GDM1 (cell line): ENCODE measurements at places on chromosomes 6 and 20.

DNA sequence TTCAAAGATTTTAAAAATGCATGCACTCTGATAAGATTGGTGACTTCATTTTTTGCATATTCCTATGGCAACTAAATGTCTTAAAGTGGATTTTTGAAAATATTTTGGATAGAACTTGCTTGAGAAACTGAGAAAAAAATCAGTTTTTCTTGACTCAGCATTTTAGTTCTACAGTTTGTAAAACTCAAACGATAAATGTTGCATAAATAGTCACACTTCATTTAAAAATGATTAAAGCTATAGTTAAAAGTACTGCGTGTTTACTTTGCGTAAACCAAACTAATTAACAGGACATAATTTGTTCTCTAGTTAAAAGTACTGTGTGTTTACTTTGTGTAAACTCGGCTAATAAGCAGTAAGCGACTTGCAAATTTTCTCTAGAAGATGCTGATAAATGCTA, 28.3 kb upstream of the MEI4 start:
- no peak for DNase-seq

GRCh38 chr6:24149296-24149695, 23.3 kb downstream of the NRSN1 start:
- DNase-seq, result no peak

DNA sequence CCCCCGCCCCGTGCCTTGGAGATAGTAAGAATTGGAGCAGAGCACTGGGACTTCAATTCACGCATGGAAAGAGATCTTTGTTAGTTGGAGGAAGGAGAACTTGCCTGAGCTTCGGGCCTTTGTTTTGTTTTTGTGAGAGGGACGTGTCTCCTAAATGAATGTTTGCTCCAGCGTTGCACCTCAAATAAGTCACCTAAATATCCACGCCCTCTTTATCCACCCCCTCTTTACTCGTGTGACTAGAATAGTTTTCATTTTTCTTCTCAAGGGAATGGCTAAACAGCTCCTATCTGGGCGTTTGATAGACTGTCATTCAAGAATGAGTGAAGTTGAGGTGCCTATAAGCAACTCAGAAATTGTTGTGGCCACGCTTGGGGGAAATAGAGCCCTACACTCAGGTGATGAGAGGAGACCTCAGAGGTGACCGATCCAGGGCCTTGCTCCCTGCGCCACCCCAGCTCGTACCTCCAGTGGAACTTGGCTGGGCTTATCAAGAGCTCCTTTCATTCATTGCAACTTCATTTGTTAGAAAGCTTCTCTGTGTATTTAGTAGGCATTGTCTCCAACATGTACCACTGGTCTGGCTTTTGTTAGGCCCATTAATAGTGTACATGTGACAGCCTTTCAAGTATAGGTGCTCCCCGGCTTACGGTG, 861 bp downstream of the PCMTD2 start:
- no peak for DNase-seq

DNA sequence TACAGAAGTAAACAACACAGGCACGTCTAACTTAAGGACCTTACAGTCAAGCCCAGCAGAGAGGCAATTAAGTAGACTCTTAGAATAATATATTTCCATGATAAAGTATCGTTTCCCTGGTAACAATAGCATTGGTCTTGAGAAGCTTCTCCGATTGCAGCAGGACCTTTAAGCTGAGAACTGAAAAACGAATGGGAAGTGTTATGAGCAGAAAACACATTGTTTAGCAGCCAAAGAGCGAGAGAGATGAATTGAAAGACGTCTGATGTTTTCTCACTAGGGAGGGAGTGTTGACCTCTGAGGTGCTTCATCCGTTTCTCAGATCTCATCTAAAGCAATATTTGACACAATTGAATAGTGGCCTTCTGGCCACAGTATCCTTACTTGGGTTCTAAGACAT, 855 bp downstream of the BYSL start:
- no peak for DNase-seq

DNA sequence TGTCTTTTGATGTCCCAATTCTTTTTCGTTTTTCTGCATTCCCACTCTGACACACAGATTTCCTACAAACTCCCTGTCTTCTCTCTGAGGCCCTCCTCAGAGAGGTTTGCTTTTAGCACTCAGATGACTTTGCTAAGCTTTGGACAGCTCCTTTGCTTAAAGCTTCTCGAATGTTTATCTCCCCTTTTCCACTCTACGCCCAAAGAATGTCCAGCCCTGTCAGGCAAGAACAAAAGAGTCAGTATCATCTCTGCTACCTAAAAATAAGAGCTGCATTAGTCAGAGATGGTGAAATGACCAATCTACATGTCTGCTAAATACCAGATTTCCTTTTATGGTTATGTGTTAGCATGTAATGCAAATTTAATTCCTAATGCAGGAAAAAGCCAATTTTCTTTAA, 56.8 kb downstream of the PREP start:
- no peak for DNase-seq

GRCh38 chr20:13226367-13226766, 5.3 kb downstream of the ISM1 start:
- no peak for DNase-seq

DNA sequence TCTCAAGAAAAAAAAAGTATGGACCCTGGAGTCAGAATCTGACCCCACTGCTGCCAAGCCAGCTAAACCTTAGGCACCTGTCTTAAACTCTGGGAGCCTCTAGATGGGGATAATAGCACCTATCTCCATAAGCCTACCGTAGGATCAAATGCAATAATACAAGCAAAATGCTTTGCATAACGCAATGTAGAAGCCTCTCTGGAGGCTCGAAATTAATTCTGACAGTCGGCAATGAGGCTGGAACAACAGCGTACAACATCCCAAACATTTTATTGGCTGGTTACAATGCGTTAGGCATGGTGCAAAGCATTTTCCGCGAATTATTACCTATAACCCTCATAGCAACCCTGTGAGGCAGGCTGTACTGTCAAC, 521 bp downstream of the CDK5RAP1 start:
- DNase-seq, result no peak

DNA sequence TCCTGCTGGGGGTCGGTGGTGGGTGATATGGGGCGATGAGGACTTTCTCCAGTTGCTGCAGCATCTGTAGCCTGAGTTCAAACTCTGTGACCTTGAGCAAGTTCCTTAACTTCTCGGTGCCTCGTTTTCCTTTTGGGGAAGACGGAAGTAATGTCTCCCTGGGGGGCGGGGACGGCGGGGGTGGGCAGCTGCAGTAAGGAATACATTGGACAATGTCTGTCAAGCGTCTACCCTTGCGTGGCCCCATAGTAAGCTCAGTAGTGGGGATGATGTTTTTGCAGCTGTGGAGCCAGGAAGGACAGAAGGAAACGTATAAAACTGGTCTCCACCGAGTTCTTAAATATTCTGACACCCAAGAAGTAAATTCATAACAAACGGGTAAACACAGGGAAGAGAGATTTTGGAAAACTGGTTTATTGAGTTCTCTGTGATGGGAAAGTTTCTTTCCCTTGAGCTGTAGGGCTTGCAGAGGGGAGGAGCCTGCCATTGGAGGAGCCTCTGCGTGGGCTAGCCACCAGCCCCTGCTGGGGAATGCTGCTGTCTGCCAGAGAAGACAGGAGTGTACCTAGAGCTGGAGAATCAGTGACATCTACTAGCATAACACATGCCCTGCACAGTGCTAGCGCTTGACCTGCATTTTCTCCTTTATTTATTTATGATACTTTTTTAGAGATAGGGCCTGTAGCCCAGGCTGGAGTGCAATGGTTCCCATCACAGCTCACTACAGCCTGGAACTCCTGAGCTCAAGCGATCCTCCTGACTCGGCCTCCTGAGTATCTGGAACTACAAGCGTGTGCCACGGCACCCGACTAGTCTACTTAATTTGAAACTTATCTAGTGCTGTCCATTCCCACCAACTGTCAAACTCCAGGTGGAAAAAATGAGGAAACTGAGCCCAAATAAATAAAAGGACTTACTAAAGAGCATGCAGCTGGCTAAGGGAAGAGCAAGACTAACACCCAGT, 1.2 kb upstream of the ACSS1 start:
- DNase-seq, result peak; percentile 26

GRCh38 chr6:125839879-125840278, 49.1 kb downstream of the NCOA7 start:
- no peak for DNase-seq

DNA sequence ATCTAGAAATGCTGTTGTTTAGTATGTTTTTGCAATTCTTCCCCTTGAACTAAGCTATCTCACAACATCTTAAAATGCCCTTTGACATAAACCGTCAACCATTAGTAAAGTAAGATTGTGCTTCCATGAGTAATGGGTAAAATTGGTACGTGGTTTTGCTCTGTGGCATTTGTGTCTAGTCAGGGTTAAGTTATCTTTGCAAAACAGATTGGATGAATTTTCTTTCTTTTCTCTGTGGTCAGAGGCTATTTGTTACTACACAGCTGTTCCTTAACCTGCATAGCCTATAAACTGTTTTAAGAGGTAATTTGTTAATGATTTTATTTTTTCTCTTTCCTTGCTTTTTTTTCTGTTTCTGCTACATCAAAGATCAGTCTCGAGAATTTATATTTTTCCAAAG, 75.4 kb downstream of the RPP40 start:
- DNase-seq, result peak; percentile 26

- no peak for DNase-seq
Measured at GRCh38 chr6:101397199-101397598, 3.7 kb downstream of the GRIK2 start.

DNA sequence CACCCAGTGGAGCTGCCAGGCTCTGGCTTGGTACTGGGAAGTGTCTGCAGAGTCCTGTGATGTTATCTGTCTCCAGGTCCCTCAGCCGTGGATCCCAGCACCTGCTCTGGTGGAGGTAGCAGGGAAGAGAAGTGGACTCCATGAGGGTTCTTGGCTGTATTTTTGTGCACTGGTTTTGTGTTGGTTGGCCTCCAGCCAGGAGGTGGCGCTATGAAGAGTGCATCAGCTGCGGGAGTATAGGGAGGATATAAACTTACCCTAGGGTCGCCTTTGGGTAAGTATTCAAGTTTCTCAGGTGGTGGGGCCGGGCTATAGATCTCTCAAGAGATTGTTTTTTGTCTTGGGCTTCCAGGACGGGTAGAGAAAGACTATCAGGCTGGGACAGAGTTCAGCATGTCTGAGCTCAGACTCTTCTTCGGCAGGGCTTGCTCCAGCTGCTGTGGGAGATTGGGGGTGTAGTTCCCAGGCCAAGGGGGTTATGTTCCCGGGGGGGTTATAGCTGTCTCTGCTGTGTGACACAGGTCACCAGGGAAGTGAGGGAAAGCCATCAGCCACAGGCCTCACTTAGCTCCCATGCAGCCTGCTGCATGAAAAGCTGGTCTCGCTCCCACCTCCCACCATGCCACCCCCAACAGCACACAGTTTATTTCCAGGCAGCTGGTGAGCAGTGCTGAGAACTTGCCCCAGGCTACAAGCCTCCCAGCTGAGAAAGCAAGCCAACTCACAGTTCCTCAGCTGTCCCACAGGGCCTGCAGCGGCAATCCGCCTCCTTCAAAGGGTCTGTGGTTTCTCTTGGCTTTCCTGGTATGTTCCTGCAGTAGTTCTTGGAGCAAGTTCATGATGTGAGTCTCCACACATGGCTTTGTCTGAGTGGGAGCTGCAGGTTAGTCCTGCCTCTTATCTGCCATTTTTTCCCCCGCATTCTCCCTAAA, 115.7 kb downstream of the AIG1 start:
- DNase-seq, result no peak

DNA sequence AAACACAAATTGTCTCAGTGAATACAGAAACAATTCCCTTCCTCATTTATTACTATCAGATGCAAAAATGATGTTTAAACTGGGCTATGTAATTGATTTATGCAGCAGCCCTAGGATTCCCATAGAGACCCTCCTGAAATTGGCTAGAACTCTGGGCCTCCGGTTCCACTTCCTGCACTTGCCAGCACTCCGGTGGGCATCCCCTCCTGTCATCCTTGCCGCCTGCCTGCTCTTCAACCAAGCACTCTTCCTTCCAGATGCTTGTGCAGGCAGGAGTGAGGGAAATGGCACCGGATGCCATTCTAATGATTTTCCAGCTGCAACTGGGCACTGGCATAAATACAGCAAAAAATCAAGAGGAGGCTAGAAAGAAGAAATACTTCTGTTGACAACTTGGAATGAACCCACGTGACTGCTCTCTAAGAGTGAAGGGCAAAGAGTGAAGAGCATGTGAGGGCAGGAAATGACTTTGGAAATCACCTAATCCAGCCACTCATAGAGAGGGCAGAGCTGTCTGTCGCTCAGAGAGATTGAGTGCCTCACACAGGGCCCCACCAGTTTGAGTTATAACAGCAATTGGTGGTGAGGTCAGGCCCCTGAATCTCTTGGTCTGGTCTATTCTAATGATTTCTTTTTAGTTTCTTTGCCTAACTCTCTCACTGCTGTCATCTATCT, 3.7 kb upstream of the NEDD9 start:
- no peak for DNase-seq

GRCh38 chr20:64234291-64234791, 21.2 kb upstream of the PCMTD2 start:
- DNase-seq, result no peak

- no peak for DNase-seq
Measured at GRCh38 chr20:11792568-11792953, 125.1 kb upstream of the BTBD3 start.

DNA sequence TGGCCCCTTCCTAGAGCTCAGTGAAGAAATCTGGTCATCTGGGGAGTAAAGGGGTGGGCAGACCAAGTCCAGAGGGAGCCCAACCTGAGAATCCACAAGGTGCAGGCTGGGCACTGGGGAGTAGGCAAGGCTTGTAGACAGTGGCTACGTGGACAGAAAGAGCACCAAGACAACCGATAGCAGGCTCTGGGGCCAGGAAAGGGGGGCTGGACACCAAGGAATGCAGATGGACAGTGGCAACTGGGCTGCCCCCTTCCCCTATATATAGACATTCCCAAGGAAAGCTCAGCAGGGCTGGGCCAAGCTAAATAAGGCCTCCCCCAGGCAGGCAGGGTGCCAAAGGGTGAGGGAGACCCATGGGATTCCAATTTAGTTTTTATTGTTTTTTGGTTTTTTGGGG, 1.5 kb upstream of the TNNC2 start:
- DNase-seq, result no peak

GRCh38 chr20:2626853-2627541, 25.4 kb upstream of the NOP56 start:
- no peak for DNase-seq

GRCh38 chr6:166905013-166905412, 51.3 kb downstream of the RNASET2 start:
- DNase-seq, result no peak

GRCh38 chr20:63939061-63939935, 16.9 kb downstream of the UCKL1 start:
- DNase-seq, result no peak

- no peak for DNase-seq
Measured at GRCh38 chr6:127907960-127908640, 7.2 kb upstream of the THEMIS start.

DNA sequence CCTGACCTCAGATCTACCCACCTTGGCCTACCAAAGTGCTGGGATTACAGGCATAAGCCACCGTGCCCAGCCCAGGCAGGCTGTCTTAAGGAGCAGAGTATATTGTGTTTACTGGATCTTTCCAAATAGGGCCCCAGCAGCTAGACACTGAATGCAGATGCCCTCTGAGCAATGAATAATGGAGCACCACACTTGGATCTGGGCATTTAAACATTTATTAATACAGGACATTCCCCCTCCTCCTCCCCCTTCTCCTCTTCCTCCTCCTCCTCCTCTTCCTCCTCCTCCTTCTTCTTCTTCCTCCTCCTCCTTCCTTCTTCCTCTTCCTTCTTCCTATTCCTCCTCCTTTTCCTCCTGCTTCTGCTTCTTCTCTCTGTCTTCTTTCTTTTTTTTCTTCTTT, 34.2 kb downstream of the CD83 start:
- no peak for DNase-seq
